ENCODE measurements at places on chromosomes 3 and 15. TPM values are rescaled to one million over a fixed set of nuclear protein-coding genes. Genes with fewer than 3 reads are reported as not detected.

The LRRC34 gene
- 3.4 TPM for total RNA-seq

The C2CD4B gene
- not detected for total RNA-seq

The DGKG gene
- total RNA-seq, result not detected

GRCh38 chr15:29420188-29420587 lies 150.6 kb upstream of the NSMCE3 start:
- DNase-seq, result no peak

- no peak for DNase-seq
Measured at GRCh38 chr15:68687136-68687735, 108.4 kb downstream of the CORO2B start.

- no peak for DNase-seq
Measured at GRCh38 chr3:47701388-47701787, 80.3 kb downstream of the SMARCC1 start.

Measured in GM23248 (cell line).